ENCODE measurements at places on chromosomes 3 and 15.
A peak's percentile ranks its signal among the peaks of the same experiment; 100 is the strongest.

DNA sequence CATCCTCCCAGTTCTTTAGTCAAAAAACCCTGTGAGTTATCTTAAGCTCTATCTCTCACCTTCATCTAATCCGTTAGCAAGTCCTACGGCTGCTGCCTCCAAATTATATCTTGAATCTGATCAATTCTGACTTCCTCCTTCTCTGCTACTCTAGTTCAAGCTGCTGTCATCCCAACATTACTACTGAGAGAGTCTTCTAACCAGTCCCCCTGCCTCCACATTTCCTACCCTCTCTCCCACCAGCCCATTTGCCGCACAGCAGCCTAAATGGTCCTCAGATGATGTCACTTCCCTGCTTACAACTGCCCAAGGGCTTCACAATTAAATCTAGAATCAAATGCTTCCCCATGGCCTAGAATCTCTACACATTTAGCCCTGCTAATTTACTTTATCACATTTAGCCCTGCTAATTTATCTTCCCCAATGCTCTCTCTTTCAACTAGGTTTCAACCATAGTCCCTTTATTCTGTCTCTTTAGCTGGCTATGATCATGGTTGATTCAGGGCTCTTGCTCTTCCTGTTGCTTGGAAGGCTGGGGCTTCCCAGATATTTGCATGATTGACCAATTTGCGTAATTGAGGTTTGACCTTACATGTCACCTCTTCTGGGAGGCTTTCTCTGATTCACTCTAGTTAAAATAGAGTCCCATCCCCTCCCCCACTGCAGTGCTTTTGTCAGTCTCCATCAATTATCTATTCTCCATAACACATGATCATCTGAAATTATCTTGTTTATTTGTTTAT, 11.0 kb upstream of the ARL14 start:
- DNase-seq: peak; percentile 47

DNA sequence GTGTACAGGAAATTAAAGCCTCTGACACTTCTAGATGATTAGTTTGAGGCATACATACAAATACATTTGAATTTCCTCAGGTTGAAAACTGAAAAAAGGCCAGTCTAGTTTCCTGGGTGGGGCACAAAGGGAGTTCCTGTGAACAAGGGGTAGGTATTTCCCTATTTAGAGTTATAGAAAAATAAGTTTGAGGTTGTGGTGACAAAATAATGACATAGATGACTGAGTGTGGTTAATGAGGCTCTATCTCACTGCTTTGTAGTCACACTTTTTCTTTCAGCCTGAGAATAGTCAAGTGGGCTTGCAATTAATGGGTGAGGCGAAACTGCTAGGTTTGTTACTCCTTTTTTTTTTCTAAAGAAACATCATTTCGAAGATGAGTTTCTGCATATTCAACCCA, 4.3 kb downstream of the SLCO3A1 start:
- DNase-seq: no peak

GRCh38 chr15:88264622-88265021, 8.1 kb upstream of the NTRK3 start:
- no peak for DNase-seq

GRCh38 chr3:178982137-178982536, 89.5 kb downstream of the ZMAT3 start:
- no peak for DNase-seq

DNA sequence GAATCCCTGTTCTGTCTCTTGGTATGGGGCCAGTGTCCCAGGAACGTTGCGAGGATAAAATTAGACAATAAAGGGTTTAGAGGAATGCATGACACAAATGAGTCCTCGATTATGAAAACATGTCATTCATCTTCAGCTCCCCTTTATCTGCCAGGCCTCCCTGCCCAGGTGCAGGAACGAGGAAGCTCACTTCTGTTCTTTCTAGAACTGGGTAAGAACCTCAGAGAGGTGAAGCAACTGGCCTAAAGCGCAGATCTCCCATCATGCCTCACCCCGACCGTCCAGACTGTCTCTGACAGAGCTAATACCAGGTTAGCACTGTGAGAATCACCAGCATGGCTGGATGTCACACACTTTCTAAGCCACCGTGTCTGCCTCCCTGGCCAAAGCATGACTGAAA, 1.5 kb upstream of the ITIH1 start:
- no peak for DNase-seq

DNA sequence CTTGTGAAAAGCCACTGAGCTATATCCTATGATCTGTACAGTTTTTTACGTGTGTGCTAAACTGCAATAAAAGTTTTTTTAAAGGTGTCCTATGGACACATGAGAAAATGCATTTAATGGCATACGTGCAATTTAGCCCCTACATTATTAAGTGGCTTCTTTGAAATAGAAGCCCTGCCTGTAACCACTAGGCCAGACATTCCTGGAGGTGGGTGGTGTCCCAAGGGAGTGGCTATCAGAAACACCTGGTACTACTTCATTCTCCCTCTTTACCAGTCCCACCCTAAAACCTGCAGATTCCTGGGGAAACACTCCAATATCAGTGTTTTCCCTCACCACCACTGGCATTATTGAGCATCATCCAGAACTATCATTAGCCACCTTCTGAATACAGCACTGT, 100.0 kb downstream of the OXNAD1 start:
- DNase-seq: no peak

DNA sequence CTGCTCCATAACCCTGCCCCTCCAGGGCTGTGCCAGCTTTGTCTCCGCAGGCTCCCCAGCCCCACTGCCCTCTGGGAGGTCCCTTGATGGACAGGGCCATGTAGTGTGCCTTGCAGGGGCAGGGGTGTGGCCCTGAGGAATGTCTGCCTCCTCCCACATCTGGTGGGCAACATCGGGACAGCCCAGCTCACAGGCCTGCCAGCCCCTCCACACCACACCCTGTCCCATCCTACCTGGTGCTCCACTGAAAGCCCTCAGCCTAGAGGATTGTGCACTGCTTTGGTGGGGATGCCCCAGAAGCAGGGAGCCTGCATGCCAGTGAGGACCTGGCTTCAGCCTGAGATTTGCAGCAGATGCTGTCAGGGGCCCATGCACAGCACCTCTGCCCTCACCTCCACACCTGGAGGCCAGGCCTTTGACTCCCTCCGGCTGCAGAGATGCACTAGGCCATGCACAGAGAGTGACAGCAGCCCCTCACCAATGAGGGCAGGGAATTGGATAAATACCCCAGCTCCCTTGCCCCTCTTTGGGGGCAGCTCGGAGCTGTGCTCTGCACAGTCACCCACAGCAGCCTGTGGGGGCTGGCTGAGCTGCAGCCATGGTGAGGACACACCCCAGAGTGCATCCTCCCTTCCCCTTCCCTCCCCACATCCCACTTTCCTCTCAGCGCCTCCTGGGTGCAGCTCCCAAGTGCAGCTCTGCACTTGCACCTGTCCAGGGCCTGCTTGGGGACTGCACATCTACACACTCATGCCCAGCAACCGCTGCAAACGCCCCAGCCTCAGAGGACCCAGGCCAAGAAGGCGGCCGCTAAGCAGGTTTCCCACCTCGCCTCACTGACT, 2.7 kb downstream of the C3orf22 start:
- DNase-seq: no peak

- no peak for DNase-seq
These were observed 209.4 kb downstream of the DIPK2A start for GRCh38 chr3:144181062-144181461.

GRCh38 chr3:57147071-57147470, 18.1 kb downstream of the IL17RD start:
- no peak for DNase-seq

DNA sequence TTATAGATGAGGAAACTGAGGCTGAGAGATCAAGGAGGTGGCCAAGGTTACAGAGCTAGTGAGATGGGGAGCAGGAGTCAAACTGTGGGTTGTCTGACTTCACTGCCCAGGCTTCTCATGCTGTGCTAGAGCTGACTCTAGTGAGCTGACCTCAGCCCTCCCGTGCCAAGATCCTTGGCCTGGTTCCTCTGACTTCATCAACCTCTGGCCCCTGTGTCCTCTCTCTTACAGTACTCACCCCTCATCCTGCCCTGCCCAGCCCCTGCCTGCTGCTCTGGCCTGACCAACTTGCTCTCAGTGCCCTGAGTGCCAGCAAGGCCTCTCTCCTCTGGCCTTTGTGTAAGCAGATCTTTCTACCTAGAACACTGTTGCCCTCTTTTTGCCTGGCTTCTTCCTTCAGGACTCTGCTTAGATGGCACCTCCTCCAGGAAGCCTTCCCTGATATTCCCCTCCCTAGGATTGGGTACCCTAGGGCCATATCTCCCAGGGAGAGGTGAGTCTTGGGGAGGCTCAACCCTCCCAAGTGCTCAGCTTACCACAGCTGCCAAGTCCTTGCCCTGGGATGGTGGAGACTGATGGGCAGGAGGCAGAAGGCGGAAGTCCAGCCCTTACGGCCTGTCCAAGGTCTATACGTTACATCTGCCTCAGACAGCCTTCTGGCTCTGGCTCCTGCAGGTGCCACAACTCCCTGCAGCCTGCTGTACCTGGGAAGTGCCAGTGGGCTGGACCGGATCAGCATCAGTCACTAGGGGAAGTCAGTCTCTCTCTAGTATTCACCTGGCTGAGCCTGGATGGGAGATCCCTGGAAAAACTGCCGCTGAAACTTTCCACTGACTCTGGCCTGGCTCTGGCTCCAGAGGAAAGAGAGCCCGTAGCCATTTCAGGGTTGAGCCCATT, 36.3 kb upstream of the FAM107A start:
- no peak for DNase-seq

DNA sequence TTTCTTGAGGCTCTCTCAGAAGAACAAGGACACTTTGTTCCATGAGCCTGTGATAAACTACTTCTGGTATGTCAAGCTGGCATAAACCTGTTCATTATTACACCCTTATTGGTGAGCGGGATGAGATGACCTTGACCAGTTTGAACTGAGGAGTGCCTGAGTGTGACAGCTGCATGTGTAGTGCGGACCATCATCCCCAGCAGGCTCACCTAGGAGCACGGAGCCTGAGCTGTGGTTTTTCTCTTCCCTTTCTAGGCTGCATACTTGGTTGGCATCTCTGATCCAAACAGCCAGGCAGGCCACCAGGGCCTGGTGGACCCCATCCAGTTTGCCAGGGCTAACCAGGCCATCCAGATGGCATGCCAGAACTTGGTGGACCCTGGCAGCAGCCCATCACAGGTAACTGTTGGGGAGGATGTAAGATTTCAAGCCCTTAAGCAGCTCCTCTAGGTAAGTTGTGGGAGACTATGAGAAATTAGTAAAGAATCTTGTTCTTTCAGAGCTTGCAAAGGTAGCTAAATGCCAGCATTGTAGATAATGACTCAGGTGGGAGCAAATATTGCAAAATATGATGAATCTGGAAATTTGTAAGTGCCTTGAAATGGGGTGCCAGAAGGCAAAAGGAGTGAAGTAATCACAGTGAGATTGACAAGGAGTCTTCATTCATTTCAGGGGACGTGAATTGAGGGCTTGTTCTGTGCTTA, 288.9 kb upstream of the TPM1 start:
- DNase-seq: no peak

DNA sequence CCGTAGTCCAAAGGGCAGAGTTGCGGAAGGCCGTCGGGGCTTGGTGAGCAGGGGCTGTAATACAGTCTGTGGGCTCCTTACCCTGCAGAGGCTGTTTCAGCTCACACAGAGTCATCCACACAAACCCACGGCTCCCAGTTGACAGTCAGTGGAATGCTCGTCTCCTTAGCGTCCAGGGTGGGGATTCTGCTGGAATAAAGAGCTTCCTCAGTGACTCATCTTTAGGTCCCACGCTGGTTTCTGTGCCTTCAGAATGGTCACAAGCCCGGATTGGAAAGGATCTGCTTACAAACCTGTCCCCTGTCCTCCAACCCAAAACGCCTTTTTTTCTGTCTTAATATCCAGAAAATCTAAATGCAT, 201.3 kb upstream of the TPM1 start:
- no peak for DNase-seq

GRCh38 chr15:51318382-51319150, 19.8 kb downstream of the CYP19A1 start:
- DNase-seq: no peak

DNA sequence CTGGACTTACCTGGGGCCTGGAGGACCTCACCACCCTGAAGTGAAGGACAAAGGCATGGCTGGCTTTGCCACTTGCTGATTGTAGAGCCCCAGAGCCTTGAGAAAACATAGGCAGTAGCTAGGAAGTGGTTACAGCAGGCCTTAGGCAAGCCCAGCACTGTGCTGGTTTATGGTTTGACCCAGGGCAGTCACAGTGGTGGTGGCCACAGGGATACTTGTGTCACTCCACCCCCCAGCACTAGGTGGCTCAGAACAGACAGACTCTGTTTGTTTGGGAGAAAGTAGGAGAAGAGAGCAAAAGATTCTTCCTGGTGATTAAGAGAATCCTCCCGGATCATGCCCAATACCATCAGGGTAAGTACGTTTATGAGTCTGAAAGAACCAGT, 13.2 kb upstream of the COL8A1 start:
- no peak for DNase-seq

DNA sequence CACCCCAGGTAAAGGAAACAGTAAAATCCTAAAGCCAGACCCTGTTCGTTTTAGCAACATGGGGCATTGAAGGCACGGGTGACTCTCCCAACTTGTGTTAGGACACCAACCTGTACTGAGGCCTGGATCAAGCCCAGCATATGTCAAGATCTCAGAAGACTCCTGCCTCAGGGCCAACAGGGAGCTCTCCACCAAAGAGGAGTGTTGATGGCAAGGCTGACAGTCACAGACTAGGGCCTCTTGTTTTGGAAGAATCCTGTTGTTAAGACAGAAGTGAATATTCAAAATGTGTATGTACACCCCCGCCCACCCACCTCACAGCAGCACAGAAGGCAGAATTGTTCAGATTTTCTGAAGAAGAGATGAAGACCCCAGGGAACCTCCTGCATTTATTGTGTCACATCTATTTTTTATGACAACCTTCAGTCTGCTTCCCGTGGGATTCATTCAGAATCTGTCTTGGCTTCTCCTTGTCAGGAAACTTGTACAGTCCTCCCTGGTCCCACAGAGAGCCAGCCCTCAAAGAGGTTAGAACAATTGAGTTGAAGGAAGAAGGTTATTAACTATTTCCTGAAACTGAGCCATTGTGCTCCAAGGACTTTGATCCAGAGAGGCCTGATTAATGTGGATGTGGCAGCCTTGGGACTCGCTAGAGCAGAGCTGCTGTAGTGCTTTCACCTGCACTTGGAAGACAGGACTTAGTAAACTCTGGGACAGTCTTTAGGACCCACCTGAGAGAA, 61.7 kb upstream of the PLXNA1 start:
- DNase-seq: no peak

- no peak for DNase-seq
These were observed 32.1 kb upstream of the THRB start for GRCh38 chr3:24526640-24527212.

- DNase-seq: no peak
These were observed 129.8 kb downstream of the NR1I2 start for GRCh38 chr3:119911748-119912147.

GRCh38 chr3:71305231-71306206, 278.0 kb downstream of the FOXP1 start:
- DNase-seq: no peak

DNA sequence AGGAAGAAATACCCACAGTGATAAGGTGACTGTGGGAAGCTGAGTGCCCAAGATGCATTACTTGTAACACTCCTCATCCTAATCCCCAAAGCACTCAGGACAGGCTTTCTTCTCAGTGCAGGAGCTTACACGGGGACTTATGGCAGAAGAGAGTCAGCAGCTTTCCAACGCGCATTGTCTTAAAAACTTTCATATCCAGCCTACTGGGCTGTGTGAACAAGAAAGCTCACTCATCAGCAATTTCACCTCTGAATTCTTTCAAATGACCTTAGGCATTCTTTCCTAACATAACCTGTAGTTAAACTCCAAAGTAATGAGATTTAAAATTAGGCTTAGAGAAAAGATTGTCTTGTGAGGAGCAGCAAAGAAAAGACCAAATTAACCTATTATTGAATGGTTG, 132.3 kb downstream of the KCNAB1 start:
- no peak for DNase-seq
